ENCODE measurements at places on chromosomes 11 and 22. TPM values are rescaled to one million over a fixed set of nuclear protein-coding genes. Genes with fewer than 3 reads are reported as not detected.
A peak's percentile ranks its signal among the peaks of the same experiment; 100 is the strongest.

GLYATL2 gene
- not detected for total RNA-seq

PACS1 gene
- 105 TPM for total RNA-seq

BACE1-AS gene
- 7.5 TPM for total RNA-seq

GRCh38 chr11:95505927-95506426, 275.0 kb upstream of the SESN3 start:
- no peak for ATAC-seq

DNA sequence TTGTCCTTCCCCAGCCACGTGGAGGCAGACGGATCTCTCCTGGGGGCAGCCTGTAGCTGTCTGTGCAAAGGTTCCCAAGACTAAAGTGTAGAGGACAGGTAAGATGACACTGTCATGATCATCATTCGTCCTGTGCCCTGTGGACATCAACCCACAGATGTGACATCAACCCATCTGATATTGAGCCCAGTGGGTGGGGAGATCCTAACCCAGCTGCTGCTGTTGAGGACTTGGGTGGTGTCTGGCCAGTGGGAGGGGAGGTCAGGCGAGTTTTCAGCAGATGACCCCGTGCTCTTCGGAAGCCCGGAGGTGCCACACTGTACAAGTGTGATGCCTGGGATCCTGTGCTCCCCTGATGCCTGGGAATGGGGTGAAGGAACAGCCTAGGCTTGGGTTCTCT, 1.2 kb upstream of the GAL start:
- no peak for ATAC-seq

- ATAC-seq = peak; percentile 24
Measured at GRCh38 chr11:108895579-108896480, 231.0 kb downstream of the DDX10 start.

DNA sequence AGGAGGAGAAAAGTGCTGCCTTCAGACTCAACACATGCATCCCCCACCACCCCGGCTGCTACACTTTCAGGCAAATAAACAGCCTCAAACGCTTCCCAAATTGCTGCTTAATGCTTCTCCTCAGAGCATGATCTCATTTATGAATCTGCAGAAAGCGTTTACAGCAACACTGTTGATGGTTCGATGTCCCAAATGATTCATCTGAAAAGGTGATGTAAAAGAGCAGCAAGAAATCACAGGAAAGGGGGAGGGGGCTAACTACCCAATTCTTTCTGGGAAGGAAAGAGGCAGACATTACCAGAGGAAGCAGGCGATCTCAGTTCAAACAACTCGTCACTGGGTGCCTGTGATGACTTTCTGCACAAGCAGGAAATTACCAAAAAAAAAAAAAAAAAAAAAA, 119.6 kb downstream of the TENM4 start:
- no peak for ATAC-seq

DNA sequence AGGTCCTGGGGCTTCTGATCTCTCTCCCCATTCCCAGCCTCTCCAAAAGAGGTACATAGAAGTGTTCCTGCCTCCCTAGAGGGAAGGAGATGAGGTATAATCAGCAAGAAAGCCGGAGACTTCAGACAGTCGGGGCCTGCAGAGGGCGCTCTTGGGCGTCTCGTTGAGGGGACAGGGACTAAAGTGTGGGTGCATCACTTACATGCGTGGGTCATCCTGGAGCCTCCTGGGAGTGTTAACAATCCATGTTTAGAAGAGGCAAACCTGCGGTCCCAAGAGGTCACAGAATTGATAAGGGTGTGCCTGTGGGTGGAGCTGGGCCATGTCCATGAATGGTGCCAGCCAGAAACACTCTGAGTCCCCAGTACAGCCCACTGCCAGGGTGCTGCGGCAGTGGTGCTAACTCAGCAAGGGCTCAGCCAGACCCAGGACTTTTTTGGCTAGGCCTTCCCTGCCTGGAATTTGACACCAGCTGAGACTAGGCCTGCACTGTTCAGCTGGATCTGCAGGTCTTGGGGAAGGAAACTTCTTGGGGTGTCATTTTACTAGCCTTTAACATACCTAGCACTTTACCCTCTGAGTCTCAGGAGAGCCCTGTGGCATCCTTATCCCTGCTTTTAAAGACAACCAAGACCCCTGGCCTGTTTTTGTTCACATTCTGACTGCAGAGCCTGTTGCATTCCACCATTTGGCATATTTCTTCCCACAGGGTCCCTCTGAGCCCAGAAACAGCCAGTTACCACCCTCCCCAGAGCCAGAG, 5.5 kb downstream of the YDJC start:
- ATAC-seq = no peak

DNA sequence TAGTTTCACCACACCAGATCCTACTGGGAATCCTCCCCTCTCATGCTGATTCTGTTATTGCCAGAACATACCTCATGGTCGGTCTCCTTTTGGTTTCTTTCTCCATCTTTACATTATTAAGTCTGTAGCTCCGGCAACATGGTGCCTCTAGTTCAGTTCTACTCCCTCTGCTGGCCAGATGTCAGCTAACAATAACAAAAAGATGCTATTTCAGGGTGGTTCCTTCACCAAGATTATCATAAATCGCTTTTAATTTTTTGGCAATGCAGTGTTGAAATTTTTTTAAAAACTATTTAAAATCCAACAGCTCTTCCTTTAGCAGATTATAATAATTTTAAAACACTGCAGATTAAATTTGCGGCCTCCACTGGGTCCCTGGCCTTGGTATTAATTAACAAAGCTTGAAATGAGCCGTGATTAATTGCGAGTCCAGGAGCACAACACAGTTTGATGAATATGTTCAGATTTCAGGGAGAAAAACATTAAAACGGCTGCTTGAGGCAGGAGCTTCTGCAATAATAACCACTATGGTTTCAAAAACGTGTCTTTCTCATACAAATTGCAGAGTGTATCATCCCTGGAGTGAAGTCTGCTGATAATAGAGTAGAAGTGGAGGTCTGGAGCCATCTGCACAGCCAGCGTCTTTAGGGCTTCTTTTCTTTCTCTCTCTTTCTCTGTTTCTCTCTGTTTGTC, 492.9 kb upstream of the KIRREL3 start:
- no peak for ATAC-seq

DNA sequence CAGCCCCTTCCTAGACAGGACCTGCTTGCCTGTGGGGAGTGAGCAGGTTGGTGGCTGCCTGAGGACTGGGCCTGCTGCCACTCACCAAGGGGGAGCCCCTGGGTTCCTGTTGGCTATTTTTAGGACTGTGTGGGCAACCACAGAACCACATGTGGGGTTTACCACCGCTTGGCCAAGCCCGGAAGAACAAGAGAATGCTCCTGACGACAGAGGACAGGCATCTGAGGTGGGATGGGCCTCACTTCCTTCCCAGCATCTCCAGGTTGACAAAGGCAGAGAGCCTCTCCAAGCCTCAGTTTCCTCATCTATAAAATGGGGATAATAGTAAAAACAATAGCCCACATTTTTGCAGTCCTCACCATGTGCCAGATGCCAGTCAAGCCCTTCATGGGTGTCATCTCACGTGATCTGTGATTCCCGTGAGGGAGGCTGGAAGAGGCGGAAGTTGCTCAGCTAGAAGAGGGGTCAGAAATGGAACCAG, 43.6 kb downstream of the LRRC32 start:
- peak; percentile 88 for ATAC-seq

DNA sequence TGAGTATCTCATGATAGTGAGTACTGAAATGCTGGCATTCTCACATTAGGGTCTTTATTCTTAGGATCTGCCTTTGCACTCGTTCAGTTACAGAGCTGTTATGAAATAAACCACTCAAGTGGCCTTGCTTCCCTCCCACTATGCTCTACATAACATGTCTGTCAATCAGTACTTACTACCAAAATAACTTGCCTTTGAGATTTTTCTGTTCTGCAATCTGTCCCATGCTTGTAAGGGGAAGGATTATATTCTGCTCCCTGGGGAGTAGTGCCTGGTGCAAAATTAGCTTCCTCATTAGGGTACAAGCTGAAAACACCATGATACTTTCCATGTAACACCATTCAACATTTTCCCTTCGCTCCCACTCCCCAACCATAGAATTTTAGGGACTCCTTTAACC, 1.9 kb upstream of the GRAP2 start:
- ATAC-seq = no peak

GRCh38 chr11:71936825-71937224, 8.0 kb downstream of the RNF121 start:
- ATAC-seq = no peak

- no peak for ATAC-seq
Measured at GRCh38 chr11:85530634-85531033, 96.5 kb downstream of the DLG2 start.

DNA sequence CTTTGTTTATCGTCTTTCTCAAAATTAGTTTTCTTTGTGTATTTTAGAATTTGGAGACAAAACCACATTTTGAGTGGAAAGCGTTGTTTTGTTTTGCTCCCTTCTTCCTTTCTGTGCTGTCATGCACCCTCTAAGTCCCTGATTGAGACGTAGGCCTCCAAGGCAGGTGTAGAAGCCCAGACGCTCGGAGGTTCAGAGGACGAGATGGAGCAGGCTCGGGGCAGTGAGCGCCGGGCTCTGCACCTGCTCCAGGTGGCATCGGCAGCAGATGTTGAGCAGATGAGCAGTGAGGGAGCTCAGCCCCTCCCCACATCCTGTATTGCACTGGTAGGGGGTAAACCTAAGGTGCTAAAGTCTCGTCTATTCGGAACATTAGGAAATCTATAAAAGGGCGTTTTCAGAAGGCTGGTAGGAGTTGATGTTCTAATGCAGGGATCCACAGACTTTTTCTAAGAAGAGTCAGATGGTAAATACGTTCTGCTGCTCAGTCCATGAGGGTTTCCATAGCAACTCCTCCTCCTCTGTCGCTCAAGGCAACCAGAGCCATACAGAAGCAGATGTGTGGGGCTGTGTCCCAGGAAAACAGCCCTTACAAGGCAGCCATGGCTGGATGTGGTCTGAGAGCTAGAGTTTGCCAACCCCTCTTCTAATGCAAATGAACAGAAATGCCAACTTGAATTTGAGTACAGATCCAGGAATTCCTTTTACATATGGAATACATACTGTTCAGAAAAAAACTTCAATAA, 724.2 kb downstream of the BRD1 start:
- ATAC-seq = no peak
